ENCODE measurements at places on chromosomes 2 and 18. TPM values are rescaled to one million over a fixed set of nuclear protein-coding genes. Genes with fewer than 3 reads are reported as not detected.

DNA sequence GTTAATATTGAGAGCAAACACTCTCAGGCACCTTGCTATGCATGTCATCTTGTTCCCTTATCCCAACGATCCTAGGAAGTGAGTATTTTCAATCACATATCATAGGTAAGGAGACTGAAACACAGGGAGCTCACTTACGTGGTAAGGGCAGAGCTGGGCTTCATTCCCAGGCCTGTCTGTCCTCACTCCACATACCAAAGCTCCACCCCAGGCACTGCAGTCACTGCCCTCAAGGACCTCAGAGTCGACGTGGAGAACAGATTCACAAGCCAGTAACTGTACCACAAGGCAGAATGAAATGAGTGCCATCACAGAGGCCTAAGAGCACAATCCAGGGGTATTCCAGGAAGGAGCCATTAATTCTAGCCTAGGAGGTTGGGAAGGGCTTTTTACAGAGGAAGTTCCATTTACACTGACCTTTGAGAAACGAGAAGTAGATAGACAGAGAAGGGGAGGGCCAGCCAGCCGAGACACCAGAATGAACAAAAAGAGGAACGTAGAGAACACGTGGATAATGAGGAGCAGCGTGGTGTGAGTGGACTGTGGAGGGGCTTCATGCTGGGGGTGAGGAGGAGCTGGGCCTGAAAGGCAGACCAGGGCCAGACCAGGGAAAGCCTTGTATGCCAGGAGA is 48.6 kb downstream of the KIAA2012 start:
- DNase-seq: no peak

GRCh38 chr2:3462493-3463104 is 56.7 kb downstream of the ADI1 start:
- DNase-seq: no peak

GRCh38 chr2:46952171-46952570 is 36.6 kb upstream of the MCFD2 start:
- DNase-seq: no peak

GRCh38 chr2:8597559-8598225 is 84.2 kb upstream of the ID2 start:
- DNase-seq: no peak

DNA sequence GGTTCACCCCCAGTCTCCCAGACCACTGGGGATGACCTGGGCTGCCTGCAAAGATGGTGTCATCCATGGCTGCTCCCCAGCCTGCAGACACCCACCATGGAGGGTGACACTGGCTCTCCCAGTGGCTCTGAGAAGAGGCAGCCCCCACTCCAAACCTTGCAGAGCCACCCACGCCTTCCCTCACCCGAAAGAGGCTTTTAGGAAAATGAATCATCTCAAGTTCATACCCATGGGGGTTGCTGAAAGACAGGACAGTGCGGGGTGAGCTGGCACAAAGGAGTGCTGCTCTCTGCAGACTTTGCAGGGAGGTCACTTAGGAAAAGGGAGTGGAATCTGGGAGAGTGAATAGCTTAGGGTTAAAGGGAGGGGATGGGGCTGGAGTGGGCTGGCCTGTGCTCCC is 36.4 kb downstream of the MPHOSPH10 start:
- DNase-seq: no peak

GRCh38 chr2:224938651-224939182 is 103.6 kb downstream of the DOCK10 start:
- no peak for DNase-seq

DNA sequence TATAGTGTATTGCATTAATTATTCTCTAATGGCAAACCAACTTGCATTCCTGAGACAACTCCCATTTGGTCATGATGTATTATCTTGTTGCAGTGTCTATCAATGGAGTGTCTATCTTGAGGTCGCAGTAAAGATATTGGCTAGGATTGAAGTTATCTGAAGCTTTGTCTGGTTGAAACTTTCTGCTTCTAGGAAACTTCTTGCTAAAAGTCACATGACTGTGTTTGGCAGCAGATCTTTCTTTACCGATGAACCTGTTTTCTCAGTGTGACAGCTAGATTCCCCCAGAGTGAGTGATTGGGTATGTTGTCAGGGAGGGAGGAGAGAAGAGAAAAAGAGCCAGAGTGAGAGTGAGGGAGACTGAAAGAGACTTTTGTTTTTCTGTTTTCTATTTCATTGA is 119.6 kb downstream of the QPCT start:
- DNase-seq: no peak

DNA sequence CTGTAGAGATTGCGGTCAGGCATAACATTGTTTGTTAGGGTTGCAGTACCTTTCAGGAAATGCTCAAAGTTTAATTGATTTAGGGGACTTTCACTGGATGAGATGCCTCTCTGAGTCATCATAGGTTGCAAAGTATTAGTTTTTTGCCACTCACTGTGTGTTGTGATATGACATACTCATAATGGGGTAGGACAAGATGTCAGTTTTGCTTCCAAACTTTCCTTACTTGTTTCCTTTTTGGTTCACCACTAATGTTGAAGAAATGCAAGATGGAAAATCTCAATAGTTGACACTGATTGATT is 35.0 kb upstream of the PTH2R start:
- DNase-seq: no peak

PTPRN gene
- total RNA-seq: 0.09 TPM

CPS1 gene
- 3.7 TPM for total RNA-seq

All from activated naive CD4-positive, alpha-beta T cell treated with anti-CD3 and anti-CD28 coated beads, Interleukin-2, amount 50 U/mL, for 72 hours (primary cell).